ENCODE measurements at places on chromosomes 7 and 10.

- DNase-seq, result no peak
Measured at GRCh38 chr10:77038407-77038806, 599.2 kb downstream of the KCNMA1 start.

GRCh38 chr7:41065663-41066062 is 637.2 kb downstream of the INHBA start:
- no peak for DNase-seq

DNA sequence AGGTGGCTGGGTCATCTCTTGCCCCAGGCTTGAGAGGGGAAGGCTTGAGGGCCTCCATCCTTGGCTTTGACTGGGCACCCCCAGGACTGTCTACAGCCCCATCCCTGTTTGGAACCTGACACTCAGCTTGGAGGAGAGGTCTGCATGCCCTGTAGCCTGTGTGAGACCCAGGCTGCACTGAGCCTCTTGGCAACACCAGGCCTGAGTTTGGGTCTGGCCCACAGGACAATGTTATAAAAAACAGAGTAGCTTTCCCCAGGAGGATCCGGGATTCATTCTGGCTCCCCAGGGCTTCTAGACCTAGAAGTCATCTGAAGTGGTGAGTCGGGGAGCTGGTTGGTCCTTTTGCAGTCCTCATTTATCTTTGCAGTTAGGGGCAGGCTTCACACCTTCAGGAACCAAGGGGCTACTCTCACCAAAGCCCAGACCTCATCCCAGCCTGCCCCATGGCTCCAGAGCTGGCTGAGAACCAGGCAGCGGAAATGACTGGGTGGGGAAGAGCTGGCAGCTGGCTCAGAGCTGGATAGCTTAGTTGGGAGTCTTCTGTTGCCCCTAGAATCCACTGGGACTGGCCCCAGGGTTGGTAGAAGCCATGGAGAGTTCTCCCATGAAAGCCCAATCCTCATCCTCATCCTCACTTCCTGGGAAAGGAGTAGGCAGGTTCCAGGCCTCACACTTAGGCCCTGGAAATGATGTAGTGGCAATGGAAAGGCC is 68.8 kb downstream of the ADCYAP1R1 start:
- DNase-seq, result no peak

DNA sequence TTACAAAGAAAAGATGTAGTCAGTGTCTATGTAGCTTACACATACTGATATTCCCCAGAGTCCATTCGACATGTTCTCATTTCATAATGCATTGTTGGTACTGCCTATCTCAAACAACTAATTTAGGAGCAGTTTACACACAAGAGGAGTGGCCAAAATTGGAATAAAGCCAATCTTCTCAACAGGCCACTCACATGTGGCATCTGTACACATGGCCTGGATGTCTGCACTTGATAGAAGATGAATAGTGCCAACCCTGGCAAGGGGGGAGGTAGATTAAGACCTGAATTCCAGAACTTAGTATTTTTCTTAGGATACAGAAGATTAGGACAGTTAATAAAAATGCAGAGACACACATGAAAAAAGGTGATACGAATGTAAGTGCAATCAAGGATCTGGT is 125.3 kb upstream of the STARD3NL start:
- no peak for DNase-seq

- DNase-seq, result no peak
Measured at GRCh38 chr10:12041766-12042408, 722 bp downstream of the UPF2 start.

GRCh38 chr10:35507519-35508109 is 97.5 kb upstream of the GJD4 start:
- no peak for DNase-seq

DNA sequence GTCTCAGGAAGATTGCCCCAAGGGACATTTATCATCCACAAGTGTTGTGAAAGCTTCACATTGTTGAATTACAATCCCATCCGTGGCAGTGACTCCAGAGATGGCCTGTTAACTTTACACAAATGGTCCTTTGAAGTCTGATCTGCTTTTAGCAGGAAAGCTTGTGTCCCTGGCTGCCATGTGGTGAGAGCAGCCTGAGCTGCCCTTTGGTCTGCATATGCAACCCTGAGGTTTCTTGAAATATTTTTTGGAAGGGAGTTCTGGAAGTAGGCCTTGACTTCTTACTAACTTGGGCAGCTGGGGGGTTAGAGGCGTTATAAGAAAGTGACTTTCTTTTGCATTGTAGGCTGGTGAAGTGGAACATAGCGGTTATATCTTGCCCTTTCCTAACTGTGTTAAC is 41.3 kb upstream of the FAM180A start:
- no peak for DNase-seq

DNA sequence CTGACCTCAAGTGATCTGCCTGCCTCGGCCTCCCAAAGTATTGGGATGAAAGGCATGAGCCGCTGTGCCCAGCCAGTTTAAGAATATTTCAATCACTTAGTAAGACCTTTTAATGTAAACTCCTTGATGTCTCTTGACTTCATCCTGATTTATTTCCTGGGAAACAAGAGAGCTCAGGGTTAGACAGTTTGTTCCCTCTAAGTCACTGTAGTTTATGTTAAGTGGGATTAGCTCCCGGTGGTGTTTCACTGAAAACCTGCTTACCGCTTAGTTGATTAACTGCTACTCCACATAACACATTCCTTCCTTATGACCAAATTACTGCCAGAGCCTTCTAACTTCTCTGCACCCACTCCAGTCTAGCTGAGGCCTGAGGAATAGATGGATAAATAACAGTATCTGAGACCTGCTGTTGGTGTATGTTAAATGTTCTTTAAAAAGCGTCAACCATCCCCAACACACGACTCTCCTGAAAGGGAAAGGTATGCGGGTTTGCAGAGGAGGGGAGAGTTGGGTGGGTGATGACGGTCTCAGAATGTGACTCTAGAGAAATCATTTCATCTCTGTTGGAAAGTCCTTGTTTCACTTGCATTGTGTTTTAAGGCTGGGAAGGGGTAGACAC is 48.7 kb downstream of the CREB3L2 start:
- no peak for DNase-seq

DNA sequence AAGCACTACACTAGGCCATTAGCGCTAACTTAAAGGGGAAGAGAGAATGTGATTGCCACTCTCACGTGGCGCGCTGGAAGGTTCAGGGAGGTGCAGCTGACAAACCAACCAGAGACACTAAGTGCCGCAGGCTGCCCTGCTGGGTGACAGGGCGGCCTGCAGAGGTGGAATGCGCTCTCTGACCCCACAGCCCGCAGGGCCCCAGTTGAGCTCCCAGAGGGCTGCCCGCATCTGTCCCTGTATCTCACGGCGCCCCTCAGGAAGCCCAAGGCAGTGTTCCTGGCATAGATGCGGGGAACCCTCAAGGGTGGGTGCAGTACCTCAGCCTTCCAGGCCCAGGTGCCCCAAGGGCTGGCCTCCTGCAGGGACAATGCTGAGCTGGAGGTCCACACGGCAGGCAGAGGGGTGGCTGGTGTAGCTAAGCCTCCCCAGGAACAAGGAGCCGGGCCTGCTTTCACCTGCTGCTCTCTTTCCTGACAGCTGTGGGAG is 66.6 kb downstream of the CALML3 start:
- DNase-seq, result no peak

GRCh38 chr7:34313289-34313688 is 344.7 kb upstream of the NPSR1 start:
- DNase-seq, result no peak
